HFFc6 (cell line): ENCODE measurements at places on chromosomes 1 and 21. TPM values are rescaled to one million over a fixed set of nuclear protein-coding genes. Genes with fewer than 3 reads are reported as not detected.
A peak's percentile ranks its signal among the peaks of the same experiment; 100 is the strongest.

DNA sequence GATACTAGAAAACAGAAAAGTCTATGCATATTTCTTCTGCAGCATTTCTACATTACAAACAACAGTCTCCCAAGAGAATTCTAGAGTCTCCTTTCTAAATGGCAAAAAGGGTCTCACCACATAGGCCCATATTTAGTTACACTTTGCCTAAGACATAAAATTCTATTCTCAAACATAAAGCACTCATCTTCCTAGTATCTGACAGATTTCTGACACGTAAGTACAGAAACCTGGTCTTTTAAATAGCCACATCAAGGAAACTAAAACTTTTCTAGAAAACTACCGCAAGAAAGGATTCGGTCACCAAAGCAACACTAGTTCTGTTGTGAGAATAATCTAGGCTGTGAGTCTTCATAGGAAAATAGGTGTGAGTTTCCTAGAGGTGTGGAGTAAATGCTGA is 33.6 kb upstream of the CTSK start:
- no peaks in the 10 kb centered on the region for H3K27me3 ChIP-seq
- no peak overlapping the region for H3K4me3 ChIP-seq
- no peak overlapping the region for H3K27ac ChIP-seq
- H3K4me1 ChIP-seq = no peaks in the 10 kb centered on the region

DNA sequence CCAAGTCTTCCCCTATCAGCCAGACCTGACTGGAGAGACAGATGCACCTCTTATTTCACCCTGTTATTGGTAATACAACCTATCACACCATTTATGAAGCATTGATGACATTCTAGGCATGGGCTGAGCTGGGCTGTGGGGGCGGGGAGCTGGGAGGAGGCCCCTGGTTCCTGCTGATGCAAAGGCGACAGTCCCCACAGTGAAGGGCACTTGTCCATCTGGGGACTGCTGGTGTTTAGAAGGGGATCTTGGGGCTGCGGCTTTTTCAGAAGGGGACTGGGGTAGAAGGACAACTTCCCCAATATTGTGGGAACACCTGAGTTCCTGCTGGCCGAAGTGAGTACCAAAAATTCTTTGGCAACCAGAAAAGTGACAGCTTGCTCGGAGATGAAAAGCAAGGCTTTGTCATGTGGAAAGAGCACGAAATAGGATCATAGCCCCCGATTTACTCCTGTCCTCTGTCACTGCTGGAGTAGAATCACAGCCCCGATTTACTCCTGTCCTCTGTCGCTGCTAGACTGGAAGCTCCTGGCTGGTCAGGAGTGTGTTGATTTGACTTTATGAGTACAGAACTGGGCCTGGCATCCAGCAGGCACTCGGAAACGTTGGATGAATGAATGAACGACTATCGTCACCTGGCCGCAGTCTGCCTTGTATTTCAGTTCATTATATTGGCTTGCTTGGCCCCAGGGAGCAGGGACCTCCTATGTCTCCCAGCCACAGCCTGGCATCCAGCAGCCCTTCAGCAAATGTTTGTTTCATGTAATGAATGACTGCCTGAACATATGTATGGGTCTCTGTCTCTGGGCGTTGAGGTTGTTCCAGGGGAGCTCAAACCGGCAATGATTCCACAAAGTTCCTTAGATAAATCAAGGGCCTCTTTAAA is 16.5 kb upstream of the ETV3L start:
- no peak overlapping the region for H3K4me3 ChIP-seq
- no peak overlapping the region for H3K27ac ChIP-seq
- peaks cover 31% of the 10 kb centered on the region for H3K27me3 ChIP-seq

IBA57 gene
- total RNA-seq = 4.3 to 5.8 TPM (median 5.1 TPM) in 3 replicates

GRCh38 chr1:203756036-203756435 is 8.9 kb upstream of the LAX1 start:
- no peak for DNase-seq
- no peak overlapping the region for H3K4me3 ChIP-seq
- no peak overlapping the region for H3K27ac ChIP-seq
- no peaks in the 10 kb centered on the region for H3K36me3 ChIP-seq

LENEP gene
- total RNA-seq = 0.47 TPM in 1 of 2 replicates, not detected in the other

- H3K4me3 ChIP-seq = no peak overlapping the region
- no peaks in the 10 kb centered on the region for H3K36me3 ChIP-seq
- no peak overlapping the region for H3K27ac ChIP-seq
- peaks cover 26% of the 10 kb centered on the region for H3K4me1 ChIP-seq
Observed at GRCh38 chr1:25018943-25019336, 88.9 kb upstream of the RUNX3 start.

- H3K27ac ChIP-seq = no peak overlapping the region
- DNase-seq = no peak
- peaks cover 5% of the 10 kb centered on the region for H3K36me3 ChIP-seq
- no peak overlapping the region for H3K4me3 ChIP-seq
- H3K27me3 ChIP-seq = peaks cover 2% of the 10 kb centered on the region
Observed at GRCh38 chr1:151277249-151277648, 4.8 kb upstream of the ZNF687 start.

DNA sequence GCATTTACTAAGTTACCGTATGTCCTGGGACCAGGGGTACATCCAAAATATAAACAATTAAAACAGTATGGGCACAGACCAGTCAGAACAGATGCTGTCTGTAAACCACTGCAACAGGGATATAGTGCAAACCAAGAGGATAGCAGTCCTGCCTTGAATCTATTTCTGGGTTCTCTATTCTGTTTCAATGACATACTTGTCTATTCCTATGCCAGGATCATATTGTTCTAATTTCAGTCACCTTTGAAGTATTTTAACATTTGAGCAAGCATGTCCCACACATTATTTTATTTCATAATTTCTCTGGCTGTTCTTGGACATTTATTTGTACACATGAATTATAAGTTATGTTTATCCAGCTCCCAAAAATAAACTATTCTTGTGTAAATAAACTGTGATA is 28.2 kb upstream of the SYDE2 start:
- no peaks in the 10 kb centered on the region for H3K27me3 ChIP-seq
- H3K27ac ChIP-seq = no peak overlapping the region
- H3K4me3 ChIP-seq = no peak overlapping the region
- H3K4me1 ChIP-seq = peaks cover 15% of the 10 kb centered on the region
- no peaks in the 10 kb centered on the region for H3K36me3 ChIP-seq
- no peak for DNase-seq

DNA sequence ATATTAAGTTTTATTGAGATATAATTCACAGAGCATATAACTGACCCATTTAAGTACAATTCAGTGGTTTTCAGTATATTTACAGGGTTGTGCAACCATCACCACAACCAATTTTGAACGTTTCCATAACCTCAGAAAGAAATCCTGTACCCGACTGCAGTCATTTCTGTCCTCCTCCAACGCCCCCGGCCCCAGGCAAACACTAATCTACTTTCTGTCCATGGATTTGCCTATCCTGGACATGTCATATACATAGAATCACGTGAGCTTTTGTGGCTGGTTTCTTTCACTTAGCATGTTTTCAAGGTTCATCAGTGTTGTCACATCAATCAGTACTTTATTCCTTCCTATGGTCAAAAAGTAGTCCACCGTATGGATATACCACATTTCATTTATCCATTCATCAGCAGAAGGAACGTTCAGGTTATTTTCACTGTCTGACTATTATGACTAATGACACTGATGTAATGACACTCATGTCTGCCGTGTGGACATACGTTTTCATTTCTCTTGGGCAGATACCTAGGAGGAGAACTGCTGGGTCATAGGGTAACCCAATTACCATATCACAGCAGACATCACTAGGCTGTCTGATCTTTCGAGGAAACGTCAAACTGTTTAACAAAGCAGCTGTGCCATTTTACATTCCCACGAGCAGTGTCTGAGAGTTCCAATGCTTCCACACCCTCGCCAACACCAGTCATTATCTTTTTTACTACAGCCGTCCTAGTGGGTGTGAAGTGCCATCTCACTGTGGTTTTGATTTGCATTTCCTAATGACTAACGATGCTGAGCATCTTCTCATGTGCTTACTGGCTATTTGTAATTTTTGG is 30.8 kb downstream of the MRPL37 start:
- peaks cover under 1% of the 10 kb centered on the region for H3K27me3 ChIP-seq
- no peak for DNase-seq
- H3K36me3 ChIP-seq = no peaks in the 10 kb centered on the region
- H3K27ac ChIP-seq = no peak overlapping the region

- peak overlapping the region; percentile 62 for H3K4me3 ChIP-seq
- peak; percentile 43 for DNase-seq
- no peaks in the 10 kb centered on the region for H3K27me3 ChIP-seq
- peak overlapping the region; percentile 40 for H3K27ac ChIP-seq
- no peaks in the 10 kb centered on the region for H3K36me3 ChIP-seq
- H3K4me1 ChIP-seq = peaks cover 9% of the 10 kb centered on the region
Observed at GRCh38 chr1:85992791-85993190, 163.8 kb downstream of the COL24A1 start.

GRCh38 chr1:31535561-31535960 is 40.8 kb upstream of the TINAGL1 start:
- H3K27ac ChIP-seq = no peak overlapping the region

DNA sequence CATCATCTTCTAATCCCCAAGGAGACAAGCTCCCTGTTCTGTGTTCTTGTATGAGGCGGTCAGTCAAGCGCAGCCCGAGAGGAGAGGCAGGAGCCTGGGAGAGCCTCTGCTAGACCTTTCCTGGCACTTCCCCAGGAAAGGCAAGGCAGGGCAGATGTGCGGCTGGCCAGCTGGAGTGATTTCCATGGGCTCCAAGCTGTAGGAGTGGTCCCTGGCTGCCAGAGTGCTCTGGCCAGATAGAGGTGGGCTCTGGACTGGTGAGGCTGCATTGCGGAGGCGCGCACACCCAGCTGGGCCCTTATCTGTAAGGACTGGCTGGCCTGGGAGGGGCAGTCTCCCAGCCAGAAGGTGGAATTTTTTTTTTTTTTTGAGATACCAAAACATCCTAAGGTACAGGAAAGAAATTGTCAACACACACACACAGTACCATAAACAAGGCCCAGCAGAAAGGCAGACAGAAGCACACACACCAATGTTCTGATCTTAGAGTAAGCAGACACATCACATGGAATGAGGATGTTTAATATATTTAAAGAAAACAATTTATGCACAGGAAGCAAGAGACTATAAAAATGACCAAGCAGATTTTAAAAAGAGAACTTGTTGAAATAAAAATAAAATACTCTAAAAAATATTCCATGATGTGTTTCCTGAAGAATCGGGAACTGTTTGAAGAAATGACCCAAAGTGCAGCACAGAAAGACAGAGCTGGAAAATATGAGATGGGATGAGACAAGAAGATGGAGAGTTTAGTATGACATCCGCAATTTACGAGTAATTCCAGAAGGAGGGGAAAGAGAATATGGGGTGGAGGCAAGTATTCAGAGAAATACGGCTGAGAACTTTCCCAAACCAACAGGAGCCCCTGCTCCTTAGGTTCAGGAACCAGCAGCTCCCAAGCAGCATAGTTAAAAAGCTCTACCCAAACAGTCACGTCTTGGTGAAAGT is 13.4 kb downstream of the IBA57 start:
- no peak for DNase-seq
- H3K4me3 ChIP-seq = no peak overlapping the region
- no peaks in the 10 kb centered on the region for H3K4me1 ChIP-seq
- H3K36me3 ChIP-seq = no peaks in the 10 kb centered on the region; the same call in 1 of the 2 replicates
